ENCODE measurements at places on chromosomes 2 and 18. TPM values are rescaled to one million over a fixed set of nuclear protein-coding genes. Genes with fewer than 3 reads are reported as not detected.

The RGPD3 gene
- 0.45 TPM for total RNA-seq

The OR6B2 gene
- not detected for total RNA-seq

The SGPP2 gene
- 24.6 TPM for total RNA-seq

The SRD5A2 gene
- 0.06 TPM for total RNA-seq

The IL1RL1 gene
- not detected for total RNA-seq

The STPG4 gene
- total RNA-seq: not detected

The ABCB11 gene
- total RNA-seq: 0.12 TPM

The SLC23A3 gene
- 0.09 TPM for total RNA-seq

The SAG gene
- total RNA-seq: not detected

- no peaks in the 10 kb centered on the region for H3K27me3 ChIP-seq
- no peak for DNase-seq
- H3K27ac ChIP-seq: no peak overlapping the region
- H3K4me3 ChIP-seq: no peak overlapping the region
Observed at GRCh38 chr2:68907920-68908253, 36.7 kb upstream of the BMP10 start.

DNA sequence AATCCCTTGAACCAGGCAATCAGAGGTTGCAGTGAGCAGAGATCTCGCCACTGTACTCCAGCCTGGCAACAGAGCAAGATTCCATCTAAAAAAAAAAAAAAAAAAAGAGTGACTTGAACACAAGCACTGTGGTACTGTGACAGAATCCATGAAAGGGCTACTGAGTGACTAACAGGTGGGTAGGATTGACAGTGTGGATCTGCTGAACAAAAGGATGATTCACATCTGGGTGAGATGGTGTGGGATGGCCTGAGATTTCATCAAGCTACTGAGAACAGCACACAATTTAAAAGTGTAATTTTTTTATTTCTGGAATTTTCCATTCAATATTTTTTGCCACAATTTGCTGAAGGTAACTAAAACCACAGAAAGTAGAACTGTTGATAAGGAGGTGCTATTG lies 13.3 kb upstream of the SP3 start:
- no peak overlapping the region for H3K27ac ChIP-seq
- H3K4me1 ChIP-seq: no peaks in the 10 kb centered on the region
- H3K36me3 ChIP-seq: no peaks in the 10 kb centered on the region
- no peak overlapping the region for H3K4me3 ChIP-seq
- H3K27me3 ChIP-seq: no peaks in the 10 kb centered on the region
- DNase-seq: no peak

GRCh38 chr2:38301340-38301968 lies 75.6 kb downstream of the ATL2 start:
- no peak for DNase-seq
- peaks cover 34% of the 10 kb centered on the region for H3K36me3 ChIP-seq
- no peaks in the 10 kb centered on the region for H3K27me3 ChIP-seq

DNA sequence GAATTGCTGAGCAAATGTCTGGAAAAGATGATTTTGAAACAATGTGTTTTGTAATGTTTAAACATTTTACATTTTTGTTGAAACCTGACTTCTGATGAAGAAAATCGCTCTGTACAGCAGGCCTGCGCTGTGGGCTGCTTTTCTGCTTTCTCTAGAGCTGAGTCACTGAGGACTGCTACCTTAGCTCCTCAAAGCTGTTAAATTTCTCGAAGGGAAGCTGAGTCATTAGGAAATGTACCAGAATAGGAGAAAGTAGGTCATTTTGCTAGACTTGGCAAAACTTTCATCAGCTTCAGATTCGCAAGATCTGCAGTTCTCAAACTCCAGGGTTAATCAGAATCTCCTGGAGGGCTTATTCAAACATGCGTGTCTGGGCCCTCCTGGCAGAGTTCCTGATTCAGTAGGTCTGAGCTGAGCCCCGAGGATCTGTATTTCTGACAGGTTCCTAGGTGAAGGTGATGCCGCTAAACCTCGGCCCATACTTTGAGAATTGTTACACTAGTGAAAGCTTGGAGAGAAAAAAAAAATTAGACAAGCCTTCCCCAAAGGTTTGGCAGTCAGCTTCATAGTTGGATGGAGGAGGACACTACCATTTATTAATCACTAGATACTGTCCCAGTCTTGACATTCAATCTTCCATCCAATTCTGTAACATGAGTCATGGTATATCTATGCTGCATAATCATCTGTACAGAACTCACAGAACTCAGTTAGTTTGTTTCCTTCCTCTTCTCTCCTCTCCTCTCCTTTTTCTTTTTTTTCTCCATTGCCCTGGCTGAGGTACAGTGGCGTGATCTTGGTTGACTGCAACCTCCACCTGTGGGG lies 297.6 kb downstream of the PARD3B start:
- H3K4me1 ChIP-seq: no peaks in the 10 kb centered on the region
- H3K27me3 ChIP-seq: no peaks in the 10 kb centered on the region
- H3K4me3 ChIP-seq: no peak overlapping the region
- H3K27ac ChIP-seq: no peak overlapping the region
- DNase-seq: no peak

DNA sequence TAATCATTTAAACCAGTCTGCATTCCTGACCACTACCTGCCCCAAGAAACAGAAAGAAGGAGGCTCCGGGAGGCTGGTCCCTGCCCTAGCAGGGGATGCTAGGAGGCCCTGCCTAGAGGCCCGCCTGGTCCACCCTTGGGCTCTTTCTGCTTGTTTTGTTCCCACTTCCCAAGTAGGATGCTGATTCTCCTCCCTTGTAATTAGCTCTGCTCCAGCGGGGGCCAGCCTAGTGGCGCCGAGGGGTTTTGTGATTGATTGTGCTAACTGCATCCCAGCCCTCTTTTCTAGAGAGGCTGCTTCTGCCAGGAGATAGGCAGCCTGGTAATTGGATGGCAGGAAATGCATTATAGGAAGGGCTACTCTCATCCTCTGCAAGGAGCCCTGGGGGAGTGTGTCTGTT lies 220.0 kb downstream of the LOXHD1 start:
- H3K27ac ChIP-seq: no peak overlapping the region
- peaks cover 2% of the 10 kb centered on the region for H3K4me1 ChIP-seq
- no peaks in the 10 kb centered on the region for H3K36me3 ChIP-seq
- no peak overlapping the region for H3K4me3 ChIP-seq

- H3K27me3 ChIP-seq: no peaks in the 10 kb centered on the region
- H3K27ac ChIP-seq: no peak overlapping the region
- H3K4me1 ChIP-seq: no peaks in the 10 kb centered on the region
- H3K4me3 ChIP-seq: no peak overlapping the region
- no peak for DNase-seq
- no peaks in the 10 kb centered on the region for H3K36me3 ChIP-seq
Observed at GRCh38 chr2:28209864-28210263, 182.8 kb upstream of the FOSL2 start.

GRCh38 chr18:64929036-64929435 lies 780.1 kb upstream of the LINC00305 start:
- DNase-seq: no peak
- H3K36me3 ChIP-seq: no peaks in the 10 kb centered on the region
- H3K4me1 ChIP-seq: no peaks in the 10 kb centered on the region

DNA sequence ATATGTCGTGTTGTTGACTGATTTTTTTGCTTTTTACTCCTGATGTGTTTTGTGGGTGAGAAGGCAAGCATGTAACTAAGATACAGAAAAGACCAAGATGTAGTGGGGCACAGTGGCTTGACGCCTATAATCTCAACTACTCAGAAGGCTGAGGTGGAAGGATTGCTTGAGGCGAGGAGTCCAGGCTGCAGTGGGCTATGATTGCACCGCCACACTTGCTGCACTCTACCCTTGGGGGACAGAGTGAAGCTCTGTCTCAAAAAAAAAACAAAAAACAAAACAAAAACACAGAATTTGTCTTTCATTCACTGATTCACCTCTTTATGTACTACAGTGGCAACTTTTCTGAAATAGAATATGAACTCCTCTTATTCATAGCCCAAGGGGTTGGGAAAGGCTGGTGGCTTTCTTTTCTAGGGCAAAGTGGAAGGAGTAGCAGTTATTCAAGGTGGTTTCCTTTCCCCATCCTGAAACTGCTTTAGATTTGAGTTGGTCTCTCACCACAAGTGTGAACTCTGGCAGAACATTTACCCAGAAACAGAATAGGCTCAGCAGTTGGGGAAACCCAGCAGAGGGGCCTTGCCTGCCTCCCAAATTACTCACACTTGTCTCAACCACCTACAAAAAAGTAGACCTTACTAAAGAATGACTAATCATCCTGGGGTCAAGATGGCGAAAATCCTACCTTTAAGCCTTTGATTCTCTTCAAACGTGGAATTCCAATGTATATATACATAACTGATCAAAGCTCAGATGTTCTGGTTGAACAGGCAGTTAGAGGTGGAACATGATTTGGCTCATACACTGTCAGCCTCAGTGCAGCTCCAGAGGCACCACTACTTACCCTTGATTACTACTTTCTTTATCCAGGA lies 6.5 kb downstream of the TANK start:
- H3K27me3 ChIP-seq: no peaks in the 10 kb centered on the region
- no peak for DNase-seq
- H3K36me3 ChIP-seq: peaks cover 7% of the 10 kb centered on the region
- H3K27ac ChIP-seq: no peak overlapping the region
- peaks cover 3% of the 10 kb centered on the region for H3K4me1 ChIP-seq

GRCh38 chr2:235896061-235896460 lies 272.1 kb downstream of the GBX2 start:
- H3K36me3 ChIP-seq: no peaks in the 10 kb centered on the region
- H3K4me1 ChIP-seq: peaks cover 11% of the 10 kb centered on the region
- no peaks in the 10 kb centered on the region for H3K27me3 ChIP-seq

GRCh38 chr2:171841996-171842395 lies 52.0 kb downstream of the SLC25A12 start:
- no peak overlapping the region for H3K27ac ChIP-seq
- no peak for DNase-seq
- H3K36me3 ChIP-seq: peaks cover 17% of the 10 kb centered on the region
- H3K4me1 ChIP-seq: no peaks in the 10 kb centered on the region
- H3K27me3 ChIP-seq: no peaks in the 10 kb centered on the region

- no peaks in the 10 kb centered on the region for H3K36me3 ChIP-seq
- no peaks in the 10 kb centered on the region for H3K27me3 ChIP-seq
- no peak for DNase-seq
- H3K27ac ChIP-seq: no peak overlapping the region
- no peaks in the 10 kb centered on the region for H3K4me1 ChIP-seq
Observed at GRCh38 chr2:28833740-28834470, 23.3 kb downstream of the SPDYA start.

DNA sequence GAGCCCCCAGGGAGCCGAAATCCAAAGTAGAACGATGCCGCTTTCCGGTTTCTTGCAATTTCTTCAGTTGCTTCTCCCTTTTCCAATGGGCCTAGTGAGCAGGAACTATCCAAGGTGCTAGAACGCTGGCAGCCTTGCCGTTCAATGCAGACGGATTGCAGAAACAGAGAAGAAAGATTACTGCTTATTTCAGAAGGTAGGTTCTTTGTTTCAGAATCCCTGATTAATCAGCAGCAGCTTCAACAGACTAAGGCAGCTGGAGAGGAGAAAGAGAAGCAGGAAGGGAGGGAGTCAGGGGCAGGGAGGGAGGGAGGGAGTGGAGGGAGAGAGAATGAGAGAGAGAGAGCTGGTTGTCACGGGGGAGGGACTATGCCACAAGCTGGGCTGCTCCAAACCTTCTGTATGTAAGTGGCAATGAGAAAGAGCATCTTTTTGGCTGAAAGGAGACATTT lies 576 bp downstream of the NYAP2 start:
- DNase-seq: peak; percentile 79
- H3K36me3 ChIP-seq: no peaks in the 10 kb centered on the region
- H3K27ac ChIP-seq: no peak overlapping the region
- peaks cover 2% of the 10 kb centered on the region for H3K27me3 ChIP-seq

GRCh38 chr2:241417626-241418025 lies 61.5 kb downstream of the FARP2 start:
- H3K4me1 ChIP-seq: no peaks in the 10 kb centered on the region
- no peak for DNase-seq
- peaks cover 9% of the 10 kb centered on the region for H3K36me3 ChIP-seq
- no peak overlapping the region for H3K4me3 ChIP-seq
- H3K27ac ChIP-seq: no peak overlapping the region

- no peak for DNase-seq
- H3K4me3 ChIP-seq: no peak overlapping the region
- no peaks in the 10 kb centered on the region for H3K36me3 ChIP-seq
- H3K27ac ChIP-seq: no peak overlapping the region
- no peaks in the 10 kb centered on the region for H3K27me3 ChIP-seq
Observed at GRCh38 chr18:68466672-68467071, 248.2 kb downstream of the TMX3 start.

DNA sequence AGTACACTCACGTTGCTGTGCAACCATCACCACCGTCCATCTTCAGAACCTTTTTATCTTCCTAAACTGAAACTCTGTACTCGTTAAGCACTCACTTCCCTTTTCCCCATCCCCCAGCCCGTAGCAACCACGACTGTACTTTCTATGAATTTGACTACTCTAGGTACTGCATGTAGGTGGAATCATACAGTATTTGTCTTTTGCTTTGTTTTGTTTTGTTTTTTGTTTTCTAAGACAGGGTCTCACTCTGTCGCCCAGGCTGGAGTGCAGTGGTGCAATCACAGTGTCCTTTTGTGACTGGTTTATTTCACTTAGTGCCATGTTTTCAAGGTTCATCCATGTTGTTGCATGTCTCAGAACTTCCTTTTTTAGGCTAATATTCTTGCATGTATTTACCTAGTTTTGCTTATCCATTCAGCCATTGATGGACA lies 7.0 kb upstream of the TYMS start:
- H3K36me3 ChIP-seq: no peaks in the 10 kb centered on the region
- no peak overlapping the region for H3K4me3 ChIP-seq
- H3K27me3 ChIP-seq: no peaks in the 10 kb centered on the region
- H3K27ac ChIP-seq: no peak overlapping the region

DNA sequence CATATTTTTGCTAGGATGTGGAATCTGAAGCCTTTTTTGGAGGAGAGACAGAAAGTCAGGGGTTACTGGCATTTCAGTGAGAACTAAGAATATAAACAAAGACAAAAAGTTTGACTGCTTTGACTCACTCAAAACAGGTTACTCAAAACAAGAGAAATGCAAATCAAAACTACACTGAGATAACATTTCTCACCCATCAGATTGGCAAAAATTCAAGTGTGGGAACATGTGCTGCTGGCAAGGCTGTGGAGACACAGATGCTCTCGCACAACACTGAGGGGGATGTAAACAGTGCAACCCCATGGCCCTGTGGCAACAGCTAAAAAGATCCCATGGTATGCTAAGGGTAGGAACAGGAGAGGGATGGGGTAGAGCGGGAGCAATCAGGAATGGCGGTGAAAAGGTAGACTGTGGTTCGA lies 86.6 kb downstream of the DTNB start:
- H3K4me3 ChIP-seq: no peak overlapping the region
- H3K4me1 ChIP-seq: no peaks in the 10 kb centered on the region
- no peaks in the 10 kb centered on the region for H3K27me3 ChIP-seq
- no peaks in the 10 kb centered on the region for H3K36me3 ChIP-seq

DNA sequence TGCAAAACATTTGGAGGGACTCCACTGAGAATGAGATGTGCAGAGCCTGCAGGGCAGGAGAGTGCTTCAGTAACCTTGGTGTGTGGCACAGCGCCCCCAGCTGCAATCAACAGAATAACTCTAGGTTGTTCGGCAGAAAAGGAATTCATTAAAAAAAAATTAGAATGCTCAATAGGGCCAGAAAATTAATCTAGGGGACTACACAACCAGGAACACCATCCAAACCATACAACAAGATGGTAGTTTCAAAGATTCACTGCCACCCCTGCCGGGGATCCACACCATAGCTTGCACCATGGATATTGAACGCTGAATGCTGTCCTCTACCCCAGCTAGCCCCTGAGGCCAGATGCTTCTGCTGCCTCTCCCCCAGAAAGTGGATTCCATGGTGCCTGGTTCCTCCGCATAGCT lies 50.1 kb downstream of the THUMPD2 start:
- no peak overlapping the region for H3K27ac ChIP-seq
- no peak overlapping the region for H3K4me3 ChIP-seq
- peak; percentile 72 for DNase-seq
- no peaks in the 10 kb centered on the region for H3K36me3 ChIP-seq
- no peaks in the 10 kb centered on the region for H3K27me3 ChIP-seq
